Small intestine (tissue), 16 donors: ENCODE measurements at places on chromosomes 16 and 17.

- peak; percentile 98 for DNase-seq
These were observed 7.8 kb downstream of the BFAR start for GRCh38 chr16:14640538-14640937.

DNA sequence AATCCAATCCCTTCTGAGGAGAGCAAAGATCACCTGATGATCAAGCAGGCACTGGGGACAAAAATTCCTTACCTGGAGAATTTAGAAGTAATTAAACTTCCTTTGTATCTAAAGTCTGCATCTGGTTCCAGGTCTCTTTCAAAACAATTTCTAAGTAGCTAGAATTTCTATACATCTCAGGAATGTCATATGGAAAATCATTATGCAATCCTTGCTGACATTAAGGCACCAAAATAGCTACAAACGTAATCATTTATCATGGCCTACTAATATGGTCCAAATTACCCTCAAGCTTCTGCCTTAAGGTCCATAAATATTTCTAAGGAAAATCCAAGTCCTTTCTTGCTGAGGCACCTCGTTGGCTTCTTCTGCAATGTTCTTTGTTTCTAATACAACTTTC lies 32.9 kb upstream of the YPEL2 start:
- no peak for DNase-seq

- no peak for DNase-seq
These were observed 31.0 kb downstream of the MBTPS1 start for GRCh38 chr16:84085773-84086172.

DNA sequence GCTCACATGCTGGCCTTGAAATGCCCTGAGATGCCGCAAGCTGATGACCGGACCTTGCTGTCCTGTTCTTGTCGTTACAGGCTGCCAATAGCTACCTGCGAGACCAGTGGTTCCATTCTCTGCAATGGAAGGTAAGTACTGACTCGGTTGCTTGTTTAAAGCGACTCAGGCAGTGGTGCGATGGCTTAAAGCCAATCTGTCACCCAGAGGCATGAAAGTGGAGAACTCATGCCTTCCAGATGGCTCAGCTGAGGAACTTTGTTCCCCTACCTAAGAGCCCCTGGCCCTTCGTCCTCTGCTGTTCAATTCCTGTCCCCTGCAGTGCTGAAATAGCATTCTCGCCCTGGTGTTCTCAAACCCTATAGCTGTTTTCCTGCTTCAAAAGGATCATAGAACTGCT lies 158.3 kb upstream of the PLCG2 start:
- DNase-seq, result no peak
